ENCODE measurements at places on chromosomes 7 and 10. TPM values are rescaled to one million over a fixed set of nuclear protein-coding genes. Genes with fewer than 3 reads are reported as not detected.

Gene LLCFC1
- not detected for total RNA-seq

Gene MOGAT3
- not detected for total RNA-seq

Gene HMX3
- total RNA-seq = not detected

Gene PYROXD2
- 4.0 TPM for total RNA-seq

Gene LRRC4
- total RNA-seq = 0.51 TPM

Gene LIPF
- total RNA-seq = not detected

Gene HABP2
- total RNA-seq = not detected

Gene ADAP1
- total RNA-seq = 67.7 TPM

Gene PON3
- total RNA-seq = not detected

Gene FAM20C
- total RNA-seq = 3.2 TPM

Gene ADAMTS14
- not detected for total RNA-seq

Gene GALNT17
- total RNA-seq = not detected

Gene MINPP1
- 16.2 TPM for total RNA-seq

Gene TMEM130
- total RNA-seq = not detected

All from CD8-positive, alpha-beta memory T cell (primary cell).